Posterior vena cava (tissue), 2 donors: ENCODE measurements at places on chromosomes 3 and 15. TPM values are rescaled to one million over a fixed set of nuclear protein-coding genes. Genes with fewer than 3 reads are reported as not detected.

Gene EXD1
- total RNA-seq = not detected

Gene RBM15B
- total RNA-seq = 20.2 TPM

Gene SUSD5
- total RNA-seq = 3.7 TPM

Gene TRH
- total RNA-seq = 0.23 TPM

Gene COL7A1
- total RNA-seq = 5.3 TPM

Gene GOLGA8S
- 0.60 TPM for total RNA-seq

Gene CRYGS
- 1.9 TPM for total RNA-seq

Gene NR2E3
- total RNA-seq = 0.19 TPM

Gene SERINC4
- total RNA-seq = not detected

Gene ST8SIA2
- total RNA-seq = not detected

Gene OR5K2
- total RNA-seq = not detected

Gene ECE2
- not detected for total RNA-seq
